Hindlimb muscle (tissue), 1 donor: ENCODE measurements at places on chromosomes 16 and 17. TPM values are rescaled to one million over a fixed set of nuclear protein-coding genes. Genes with fewer than 3 reads are reported as not detected.

The ACOX1 gene
- 20.4 TPM for polyA plus RNA-seq

The CTF1 gene
- 13.5 TPM for polyA plus RNA-seq

The PRAC1 gene
- polyA plus RNA-seq: not detected

The CBX2 gene
- 10.5 TPM for polyA plus RNA-seq

The CNTNAP4 gene
- polyA plus RNA-seq: 9.8 TPM

DNA sequence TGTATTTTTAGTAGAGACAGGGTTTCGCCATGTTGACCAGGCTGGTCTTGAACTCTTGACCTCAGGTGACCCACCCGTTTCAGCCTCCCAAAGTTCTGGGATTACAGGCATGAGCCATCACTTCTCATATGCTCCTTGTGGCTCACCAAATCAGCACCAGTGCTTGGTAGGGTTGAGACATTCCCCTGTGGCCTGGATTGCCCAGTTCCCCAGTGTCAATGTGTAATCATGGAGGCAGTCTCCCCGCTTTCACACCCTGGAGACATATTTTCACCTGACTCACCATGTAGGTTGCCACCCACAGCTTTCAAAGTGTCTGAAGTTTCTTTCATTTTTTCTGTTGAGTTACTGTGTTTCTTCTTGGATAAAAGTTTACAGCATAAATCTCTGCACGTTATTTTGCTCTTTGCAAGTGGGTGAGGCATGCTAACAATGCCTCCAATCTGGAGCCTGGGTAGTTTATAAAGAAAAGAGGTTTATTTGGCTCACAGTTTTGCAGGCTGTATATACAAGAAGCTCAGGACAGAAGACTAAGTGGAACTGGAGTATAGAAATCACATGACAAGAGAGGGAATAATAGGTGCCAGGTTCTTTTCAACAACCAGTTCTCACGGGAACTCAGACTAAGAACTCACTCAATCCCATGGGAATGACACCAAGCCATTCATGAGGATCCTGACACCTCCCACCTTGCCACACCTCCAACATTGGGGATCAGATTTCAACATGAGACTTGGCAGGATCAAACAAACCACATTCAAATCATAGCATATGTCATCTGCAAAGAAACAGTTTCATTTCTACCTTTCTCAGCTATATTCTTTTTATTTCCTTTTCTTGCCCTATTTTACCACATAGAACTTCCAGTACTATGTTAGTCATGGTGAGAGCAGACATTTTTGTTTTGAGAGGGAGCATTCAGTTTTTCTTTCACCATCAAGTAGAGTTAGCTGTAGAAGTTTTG lies 113.2 kb downstream of the PHKB start:
- no peak for DNase-seq

DNA sequence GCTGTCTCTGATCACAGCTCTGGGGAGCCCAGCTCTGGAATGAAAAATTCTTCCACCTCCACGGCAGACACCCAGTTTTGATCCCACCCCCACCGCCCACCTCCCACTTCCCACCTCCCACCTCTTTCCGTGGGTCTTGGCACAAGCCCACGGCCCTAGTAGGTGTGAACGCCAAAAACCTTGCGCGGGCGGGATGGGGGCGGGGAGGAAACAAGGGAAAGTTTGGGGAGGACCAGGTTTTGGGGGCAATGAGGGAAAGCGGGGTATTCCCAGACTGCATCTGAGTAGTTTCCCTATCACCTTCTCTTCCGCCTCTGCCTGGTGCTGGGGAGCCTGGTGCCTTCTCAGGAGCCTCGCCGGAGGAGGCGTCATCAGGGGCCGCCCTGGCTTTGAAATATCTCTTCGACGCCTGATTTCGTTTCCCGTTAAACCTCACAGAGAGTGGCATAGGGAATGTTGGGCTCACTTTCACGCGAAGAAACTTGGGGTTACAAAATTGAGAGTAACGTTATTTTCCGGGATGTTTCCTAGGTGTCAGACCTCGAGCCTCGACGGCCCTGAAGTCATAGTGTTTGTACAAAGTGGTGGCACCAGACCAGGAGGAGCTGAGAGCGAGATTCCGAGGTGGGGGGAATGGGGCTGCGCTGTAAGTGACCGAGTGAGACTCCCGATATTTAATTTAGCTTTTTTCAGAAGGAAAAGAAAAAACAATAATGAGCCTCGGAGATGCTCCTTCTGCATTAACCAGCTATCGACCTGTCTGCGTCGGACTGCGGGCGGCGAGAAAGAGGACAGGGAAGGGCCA lies 1.6 kb upstream of the IRX3 start:
- DNase-seq: no peak

- no peak for DNase-seq
Observed at GRCh38 chr17:9729735-9730420, 61.5 kb downstream of the DHRS7C start.

- DNase-seq: no peak
Observed at GRCh38 chr17:57422574-57423164, 166.3 kb downstream of the MSI2 start.

DNA sequence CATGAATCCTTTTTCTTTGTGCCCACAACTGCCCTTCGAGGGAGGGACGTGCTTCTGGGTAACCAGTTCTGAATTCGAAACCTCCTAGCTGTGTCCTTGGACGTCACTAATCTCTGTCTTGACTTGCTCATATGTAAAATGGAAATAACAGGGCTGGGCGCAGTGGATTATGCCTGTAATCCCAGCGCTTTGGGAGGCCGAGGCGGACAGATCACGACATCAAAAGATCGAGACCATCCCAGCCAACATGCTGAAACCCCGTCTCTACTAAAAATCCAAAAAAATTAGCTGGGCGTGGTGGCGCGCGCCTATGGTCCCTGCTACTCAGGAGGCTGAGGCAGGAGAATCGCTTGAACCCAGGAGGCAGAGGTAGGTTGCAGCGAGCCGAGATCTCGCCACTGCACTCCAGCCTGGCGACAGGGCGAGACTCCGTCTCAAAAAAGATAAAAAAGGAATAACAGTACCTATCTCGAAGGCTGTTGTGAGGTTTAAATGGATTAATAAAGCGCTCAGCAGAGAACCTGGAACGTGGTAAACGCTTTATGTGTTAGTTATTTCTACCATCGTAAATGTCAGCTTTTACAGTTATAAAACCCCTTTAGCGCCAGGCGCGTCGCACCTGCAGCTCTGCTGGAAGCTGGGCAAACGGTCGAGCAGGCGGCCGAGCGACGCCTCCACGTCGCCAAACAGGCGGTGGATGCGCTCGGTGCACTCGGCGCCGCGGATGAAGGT lies 641 bp downstream of the COG8 start:
- DNase-seq: no peak

GRCh38 chr17:12719948-12720347 lies 54.3 kb downstream of the MYOCD start:
- DNase-seq: no peak

DNA sequence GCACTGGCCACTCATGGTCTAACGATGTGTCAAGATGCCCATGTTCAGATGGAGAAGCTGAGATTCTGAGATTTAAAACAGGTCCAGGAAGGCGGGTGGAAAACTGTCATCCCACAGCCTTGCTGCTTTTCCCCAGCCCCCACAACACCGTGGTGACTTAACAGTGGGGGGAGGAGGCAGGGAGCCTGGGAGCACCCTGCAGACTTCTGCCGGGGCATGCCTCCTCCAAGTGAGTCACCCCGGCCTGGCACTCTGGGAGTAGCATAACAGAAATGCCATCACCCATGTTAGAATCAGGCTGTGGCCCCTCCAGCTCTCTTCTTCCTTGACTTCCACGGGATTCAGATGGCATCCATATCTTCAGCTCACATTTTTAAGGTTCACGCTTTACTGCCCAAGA lies 164.8 kb downstream of the CBLN1 start:
- DNase-seq: no peak

DNA sequence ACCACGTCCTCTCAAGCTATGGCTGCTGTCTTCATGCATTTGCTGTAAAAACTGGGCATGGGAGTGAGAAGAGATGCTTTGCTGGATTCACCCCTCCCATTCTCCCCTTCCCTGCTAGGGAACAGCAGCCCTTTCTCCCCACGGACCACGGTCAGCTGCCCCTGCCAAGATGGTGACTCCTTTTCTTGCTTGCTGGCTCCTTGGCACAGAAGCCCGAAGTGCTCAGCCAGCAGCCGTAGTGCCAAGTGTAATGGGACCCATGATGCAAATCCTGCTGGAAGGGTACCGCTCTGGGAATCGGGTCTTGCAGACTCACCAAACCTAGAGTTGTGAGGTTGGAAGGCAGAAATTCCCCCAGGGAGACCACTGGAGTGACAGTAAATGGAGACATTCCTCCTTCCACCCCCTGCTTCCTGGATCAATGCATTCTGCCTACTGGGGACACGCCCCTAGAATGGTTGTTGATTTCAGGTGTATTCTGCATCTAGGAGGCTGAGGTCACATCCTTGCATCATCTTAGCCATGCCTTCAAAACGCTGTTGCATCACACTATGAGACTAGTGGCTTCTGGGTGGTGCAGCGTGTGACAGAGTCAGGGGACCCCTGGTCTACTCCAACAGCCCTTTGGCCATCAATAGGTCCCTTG lies 63.0 kb upstream of the CBX4 start:
- no peak for DNase-seq

GRCh38 chr17:38605411-38605840 lies 326 bp downstream of the SRCIN1 start:
- no peak for DNase-seq

DNA sequence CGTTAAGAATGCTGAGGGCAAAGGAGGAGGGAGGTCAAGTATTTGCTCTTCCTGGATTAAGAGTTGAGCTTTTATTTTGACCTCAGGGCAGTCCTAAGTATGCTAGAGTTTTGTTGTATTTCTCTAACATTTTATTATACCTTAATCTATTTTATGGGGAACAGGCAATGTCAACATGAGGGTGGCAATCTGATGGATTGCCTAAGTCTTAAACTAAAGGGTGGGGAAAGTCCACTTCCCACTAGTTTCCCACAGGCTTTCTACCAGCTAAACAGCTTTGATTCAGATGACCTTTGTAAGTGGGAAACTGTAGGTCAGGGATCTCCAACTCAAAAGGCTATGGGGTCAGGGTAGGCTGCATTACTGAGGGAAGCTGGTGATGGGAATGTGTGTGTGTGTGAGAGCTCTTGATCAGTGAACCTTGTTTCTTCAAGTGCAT lies 24.9 kb downstream of the HSD17B2 start:
- no peak for DNase-seq

GRCh38 chr16:25693631-25694030 lies 1.9 kb downstream of the HS3ST4 start:
- DNase-seq: no peak

DNA sequence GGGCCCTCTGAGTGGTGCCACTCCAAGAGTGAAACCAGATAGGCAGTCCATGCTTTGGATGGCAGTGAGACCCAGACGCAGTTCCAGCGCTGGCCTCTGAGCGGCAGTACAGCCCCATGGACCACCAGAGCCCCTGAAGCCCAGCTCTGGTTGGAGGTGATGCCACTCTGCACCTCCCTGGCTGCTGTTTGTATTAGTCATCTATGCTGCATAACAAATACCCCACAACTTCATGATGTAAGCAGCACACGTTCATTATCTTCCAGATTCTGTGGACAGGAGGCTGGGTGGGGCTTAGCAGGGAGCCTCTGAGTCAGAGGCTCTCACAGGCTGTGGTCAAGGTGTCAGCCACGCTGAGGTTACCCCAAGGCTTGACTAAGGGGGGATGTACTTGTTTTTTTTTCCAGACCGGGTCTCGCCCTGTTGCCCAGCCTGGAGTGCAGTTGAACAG lies 5.1 kb upstream of the NME4 start:
- no peak for DNase-seq

DNA sequence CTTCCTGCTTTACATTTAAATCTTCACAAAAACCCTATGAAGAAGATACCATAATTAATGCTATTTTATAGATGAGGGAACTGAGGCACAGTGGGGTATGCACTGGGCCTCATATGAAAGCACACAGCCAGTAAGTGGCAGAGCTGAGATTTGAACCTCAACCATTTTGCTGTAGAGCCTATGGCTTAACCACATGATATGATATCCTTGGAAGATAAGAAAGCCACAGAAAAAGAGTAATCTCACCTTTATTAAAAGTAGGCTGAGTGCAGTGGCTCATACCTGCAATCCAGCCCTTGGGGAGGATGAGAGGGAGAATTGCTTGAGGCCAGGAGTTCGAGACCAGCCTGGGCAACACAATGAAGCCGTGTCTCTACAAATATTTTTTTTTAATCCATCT lies 15.0 kb upstream of the TOB1 start:
- DNase-seq: no peak

GRCh38 chr17:45020354-45021138 lies 30.9 kb downstream of the DCAKD start:
- DNase-seq: no peak

DNA sequence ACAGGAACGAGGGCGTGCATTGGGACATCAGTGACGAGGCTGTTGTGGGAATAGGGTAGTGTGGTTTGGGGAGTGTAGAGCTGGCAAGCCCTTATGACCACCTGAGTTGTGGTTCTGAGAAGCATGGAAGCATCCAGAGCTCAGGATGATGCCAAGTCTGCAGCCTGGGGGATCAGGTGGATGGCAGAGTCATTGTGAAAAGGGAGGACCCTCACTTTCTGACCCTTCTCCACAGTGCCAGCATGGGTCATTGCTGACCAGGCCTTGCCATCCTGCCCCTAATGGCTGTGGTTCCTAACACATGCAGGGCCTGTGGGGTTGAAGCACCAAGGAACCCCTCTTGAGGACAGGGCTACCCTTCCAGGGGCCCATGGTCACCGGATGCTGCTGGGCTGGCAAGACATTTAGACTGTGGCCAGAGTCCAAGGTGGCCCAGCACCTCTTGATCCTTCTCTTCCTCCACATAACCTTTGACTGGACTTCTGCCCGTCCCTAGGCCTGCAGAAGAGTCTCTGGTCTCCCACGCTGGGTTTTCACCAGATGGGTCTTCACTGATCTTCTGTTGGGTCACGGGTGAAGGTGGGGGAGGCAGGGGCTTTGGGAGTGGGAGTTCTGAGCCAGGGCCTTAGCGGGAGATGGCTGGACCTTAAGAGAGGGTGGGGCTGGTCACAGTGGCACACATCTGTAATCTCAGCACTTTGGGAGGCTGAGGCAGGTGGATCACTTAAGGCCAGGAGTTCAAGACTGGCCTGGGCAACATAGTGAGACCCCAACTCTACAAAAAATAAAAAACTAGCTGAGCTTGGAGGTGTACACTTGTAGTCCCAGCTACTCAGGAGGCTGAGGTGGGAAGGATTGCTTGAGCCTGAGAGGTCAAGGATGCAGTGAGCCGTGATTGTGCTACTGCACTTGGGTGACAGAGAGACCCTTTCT lies 2.0 kb upstream of the PLA2G15 start:
- no peak for DNase-seq

GRCh38 chr17:17264430-17264829 lies 16.6 kb downstream of the COPS3 start:
- DNase-seq: no peak

GRCh38 chr17:27495460-27495859 lies 39.2 kb downstream of the KSR1 start:
- DNase-seq: no peak
